GM06990 (cell line): ENCODE measurements at places on chromosomes 1 and 21.
A peak's percentile ranks its signal among the peaks of the same experiment; 100 is the strongest.

DNA sequence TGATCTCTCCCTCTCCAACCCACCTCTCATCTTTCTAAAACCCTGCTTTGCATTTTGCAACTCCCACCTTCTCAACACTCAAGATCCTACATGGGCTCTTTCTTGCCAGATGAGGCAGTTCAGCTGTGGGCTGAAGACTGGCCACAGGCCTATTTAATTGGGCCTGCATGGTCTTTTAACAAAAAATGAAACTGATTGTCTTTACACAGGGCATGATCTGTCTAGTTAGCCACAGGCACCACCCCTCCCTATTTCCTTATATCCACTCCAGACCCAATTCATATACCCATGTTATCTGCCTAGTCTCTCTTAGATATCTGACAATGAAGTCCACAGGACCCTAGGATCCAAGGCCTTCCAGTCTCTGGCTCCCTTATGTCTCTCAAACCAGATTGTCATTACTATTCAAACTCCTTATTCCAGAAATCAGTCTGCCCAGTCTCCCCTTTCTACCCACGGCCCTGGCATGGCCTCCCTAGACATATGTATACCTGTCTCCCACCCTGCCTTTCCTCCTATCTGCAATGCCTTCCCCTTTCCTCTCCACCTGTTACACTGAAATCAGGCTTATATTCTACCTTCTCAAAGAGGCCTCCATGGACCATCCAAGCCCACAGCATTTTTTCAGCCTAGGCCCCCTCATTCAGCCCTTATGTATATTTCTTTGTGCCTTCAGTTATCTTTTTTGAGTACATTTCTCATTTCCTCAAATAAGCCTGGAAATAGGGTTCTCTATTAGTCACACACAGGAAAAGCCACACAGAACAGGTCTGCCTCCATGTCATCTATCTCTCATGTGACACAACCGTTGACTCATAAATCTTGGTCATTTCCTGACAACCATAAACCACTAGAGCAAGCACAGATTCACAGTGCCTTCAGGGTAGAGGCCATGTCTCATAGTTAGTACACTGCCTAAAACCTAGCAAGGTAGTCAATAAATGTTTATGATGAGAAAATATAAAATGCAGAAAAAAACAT is 39.0 kb downstream of the LPAR3 start:
- DNase-seq: peak; percentile 67

DNA sequence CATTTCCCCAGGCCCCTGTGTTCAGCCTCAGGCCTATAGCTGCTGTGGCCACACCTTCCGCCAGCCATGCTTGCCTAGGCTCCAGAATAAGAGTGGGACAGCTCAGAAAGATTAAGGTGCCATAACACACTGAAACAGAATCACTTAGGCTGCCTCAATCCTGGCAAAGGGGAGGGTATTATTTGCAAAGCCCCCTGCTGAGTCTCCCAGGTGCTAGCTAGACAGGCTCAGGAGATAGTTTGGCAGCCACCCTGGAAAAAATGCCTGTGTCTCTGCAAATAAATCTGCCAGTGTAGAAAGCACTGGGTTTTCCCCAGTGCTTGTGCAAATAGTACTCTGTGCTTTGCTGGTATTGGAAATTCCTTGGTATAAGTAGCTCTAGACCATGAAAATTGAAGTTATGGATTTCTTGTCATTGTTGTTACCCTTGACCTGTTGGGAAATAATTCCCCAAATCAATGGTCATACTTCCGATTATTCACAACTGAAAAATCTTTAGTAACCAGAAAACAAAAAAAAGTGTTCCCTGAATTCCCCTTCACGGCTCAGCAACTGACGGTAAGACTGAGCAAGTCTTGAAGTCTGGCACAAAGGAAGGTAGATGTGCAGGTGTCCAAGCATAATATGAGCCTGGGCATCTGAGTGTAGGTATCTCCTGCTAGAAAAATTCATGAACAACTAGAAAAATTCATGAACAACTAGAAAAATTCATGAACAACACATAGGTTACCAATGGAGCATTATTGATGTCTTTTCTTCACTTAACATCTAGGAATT is 56.9 kb downstream of the PROX1 start:
- DNase-seq: no peak

DNA sequence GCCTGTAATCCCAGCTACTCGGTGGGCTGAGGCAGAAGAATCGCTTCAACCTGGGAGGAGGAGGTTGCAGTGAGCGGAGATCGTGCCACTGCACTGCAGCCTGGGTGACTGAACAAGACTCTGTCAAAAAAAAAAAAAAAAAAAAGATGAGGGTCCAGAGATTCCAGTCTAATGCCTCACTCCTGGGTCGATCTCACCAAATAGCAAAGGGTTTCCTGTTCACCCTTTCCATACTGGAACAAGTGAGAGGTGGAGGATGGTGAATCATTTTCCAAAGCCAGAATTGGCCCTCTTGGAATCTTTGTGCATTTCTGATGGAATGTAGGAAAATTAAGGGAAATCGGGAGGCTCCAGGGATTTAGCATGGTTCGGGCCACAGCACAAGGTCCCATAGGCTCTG is 58.1 kb upstream of the ZNF648 start:
- DNase-seq: no peak

GRCh38 chr1:6006882-6007281 is 14.7 kb upstream of the NPHP4 start:
- no peak for DNase-seq
